ENCODE measurements at places on chromosomes 11 and 22.

DNA sequence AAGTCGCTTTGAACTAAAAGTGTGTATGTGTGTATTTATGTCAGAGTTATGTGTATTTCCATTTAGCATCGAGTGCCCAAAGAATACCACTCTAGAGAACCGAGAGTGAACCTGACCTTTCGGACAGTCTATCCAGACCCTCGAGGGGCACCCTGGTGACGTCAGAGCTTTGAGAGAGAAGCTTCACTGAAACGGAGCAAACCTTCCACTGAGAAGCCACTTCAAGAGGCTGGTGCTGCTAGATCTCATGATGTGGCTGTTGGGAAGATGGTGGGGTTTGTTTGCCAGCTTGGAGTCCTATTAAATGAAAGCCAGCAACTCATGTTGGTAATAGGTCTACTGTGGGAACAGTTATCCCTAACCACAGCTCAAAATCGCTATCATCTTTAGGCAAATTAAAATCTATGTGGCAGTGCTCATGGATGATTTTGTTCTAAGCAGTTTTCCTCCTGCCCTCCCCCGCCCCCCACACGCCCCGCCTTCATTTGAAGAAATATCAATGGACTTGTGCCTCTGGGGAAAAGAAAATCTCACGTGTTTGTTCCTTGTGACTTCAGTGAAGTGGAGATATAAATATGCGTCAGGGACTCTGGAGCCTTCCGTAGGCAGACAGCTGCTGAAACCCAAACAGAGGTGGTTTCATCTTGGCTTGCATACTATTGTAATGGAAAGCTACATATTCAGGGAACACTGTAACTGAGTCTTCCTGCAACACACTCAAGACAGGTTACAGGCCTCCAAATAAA, 22.4 kb upstream of the C11orf96 start:
- no peak for DNase-seq

GRCh38 chr11:122721964-122722266, 66.4 kb downstream of the UBASH3B start:
- DNase-seq = no peak

DNA sequence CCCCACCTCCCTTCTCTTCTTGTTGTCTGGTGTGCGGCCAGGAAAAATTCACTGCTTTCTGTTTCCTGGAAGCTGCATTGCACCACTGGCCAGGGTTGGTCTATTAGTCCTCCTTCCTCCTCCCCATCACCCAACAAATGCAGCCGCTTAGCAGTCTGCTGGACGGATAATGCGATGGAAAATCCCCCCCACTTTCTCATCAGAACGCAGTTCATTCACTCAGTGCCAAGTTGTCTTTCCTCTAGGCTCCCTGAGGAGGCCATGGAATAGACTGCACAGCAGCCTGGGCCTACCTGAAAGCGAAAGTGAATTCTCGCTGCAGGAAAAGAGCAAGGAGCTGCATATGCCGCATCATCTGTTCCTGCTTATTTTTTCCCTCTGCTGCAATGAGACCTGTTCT, 513.6 kb downstream of the METTL15 start:
- DNase-seq = no peak

DNA sequence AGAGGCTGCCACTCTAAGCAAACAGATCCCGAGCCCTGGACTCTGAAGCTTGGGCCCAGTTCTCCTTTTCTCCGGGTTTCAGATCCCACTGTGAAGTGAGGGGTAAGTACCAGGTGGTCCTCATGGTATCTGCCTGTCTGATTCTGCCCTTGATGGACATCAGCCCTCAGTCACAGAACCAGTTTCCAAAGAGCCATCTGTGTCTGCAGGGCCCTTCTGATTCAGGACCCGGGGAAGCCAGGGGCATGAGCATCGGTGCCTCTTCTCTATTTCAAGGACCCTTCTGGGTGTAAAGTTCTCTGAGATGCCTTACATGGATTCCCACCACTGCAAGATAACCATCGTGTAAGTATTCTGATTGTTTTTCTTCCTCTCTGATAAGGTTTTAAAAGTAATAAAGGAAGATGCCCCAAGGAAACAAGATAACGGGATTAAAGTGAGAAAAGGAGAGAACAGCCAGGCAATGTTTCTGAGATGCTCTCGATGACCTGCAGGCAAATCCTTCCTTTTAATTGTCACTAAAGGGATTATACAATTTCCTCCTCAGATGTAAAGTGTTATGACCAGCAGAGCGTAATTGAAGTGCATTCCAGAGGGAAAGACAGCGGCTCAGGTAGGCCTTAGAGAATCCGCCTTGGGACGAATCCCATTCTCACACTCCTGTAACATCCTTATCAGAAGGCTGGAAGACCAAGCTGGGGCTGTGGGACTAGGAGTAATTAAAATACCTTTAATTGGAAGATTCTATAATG, 924.3 kb downstream of the TBC1D22A start:
- no peak for DNase-seq

DNA sequence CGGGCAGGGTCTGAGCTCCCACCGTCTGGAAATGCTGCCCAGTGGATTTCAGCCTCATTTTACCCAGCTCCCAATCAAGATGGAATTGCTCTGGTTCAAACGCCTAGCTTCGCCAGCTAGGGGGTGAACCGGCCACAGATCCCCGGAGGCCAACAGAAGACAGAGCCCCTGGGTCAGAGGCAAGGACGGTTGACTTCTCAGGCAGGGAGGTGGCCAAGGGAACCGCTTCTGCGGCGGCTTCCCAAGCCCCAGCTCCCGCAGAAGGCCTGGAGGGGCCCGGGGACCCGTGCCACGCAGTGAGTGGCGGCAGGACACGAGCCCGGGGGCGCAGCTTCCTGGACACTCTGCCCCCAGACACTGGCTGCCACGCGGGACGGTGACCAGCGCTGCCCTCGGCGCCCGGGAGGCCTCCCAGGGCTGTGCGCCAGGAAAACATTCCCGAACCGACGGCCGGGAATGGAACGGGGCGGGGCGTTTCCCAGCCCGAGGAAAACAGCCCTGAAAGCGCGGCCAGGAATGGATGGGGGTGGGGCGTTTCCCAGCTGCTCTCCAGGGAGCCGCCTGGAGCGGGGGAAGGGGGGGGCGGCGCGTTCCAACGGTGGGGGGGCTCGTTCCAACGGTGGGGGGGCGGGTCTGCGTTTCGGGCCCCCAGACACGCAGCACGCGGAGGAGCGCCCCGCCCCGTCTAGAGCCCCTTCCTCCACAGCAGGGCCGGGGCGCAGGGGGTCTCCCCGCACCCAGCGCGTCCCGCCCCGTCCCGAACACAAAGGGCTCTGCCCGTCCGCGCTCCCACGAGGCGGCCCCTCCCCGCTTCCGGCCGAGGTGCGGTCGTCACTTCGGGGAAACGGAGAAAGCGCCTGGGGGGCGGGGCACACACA, 13.5 kb upstream of the B4GALNT4 start:
- no peak for DNase-seq

Data from KG1 (cell line).